ENCODE measurements at places on chromosomes 16 and 17.

- DNase-seq = peak; percentile 76
Observed at GRCh38 chr17:77374170-77374936, 233.6 kb downstream of the SEC14L1 start.

- DNase-seq = no peak
Observed at GRCh38 chr17:17342242-17342945, 39.2 kb downstream of the NT5M start.

- no peak for DNase-seq
Observed at GRCh38 chr17:42381898-42382297, 6.3 kb downstream of the STAT3 start.

GRCh38 chr17:74368341-74369081 is 1.2 kb downstream of the GPR142 start:
- DNase-seq = peak; percentile 84

DNA sequence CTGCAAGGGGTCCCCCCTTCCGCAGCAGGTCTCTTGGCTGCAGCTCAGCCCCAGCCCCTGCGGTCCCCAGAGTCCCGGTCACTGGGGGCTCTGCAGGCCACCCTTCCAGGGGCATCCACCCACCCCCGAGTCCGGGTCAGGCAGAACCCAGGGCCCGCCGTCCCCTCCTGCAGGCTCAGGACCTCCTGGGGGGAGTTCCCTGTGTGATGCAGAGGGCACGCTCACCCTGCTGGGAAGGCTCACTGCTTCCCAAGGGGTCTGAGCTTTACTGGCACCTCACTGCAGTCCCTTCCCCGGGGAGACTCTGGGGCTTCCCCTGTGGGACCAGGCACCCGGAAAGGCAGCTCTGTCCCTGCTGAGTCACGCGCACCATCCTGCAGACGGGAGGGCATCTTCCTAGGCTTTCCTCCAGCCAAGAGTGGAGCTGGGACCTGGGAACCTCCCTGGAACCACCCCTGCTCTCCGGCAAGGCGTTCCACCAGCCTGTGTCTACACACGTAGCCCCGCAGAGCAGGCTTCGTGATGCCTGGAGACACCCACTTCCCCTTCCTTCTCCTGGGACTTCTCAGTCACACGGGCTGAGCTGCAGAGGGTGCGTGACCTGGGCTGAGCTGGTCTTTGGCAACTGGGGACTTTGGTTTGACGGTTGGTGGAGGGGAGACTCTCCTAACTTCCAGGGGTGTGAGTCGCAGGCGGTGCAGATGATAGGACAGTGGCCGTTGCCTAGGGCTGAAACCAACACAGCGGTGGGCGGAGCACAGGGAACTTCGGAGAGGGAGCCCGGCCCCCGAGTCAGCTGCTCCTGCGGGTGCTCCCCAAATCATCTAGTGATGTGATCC is 23.4 kb downstream of the SLC25A10 start:
- no peak for DNase-seq

GRCh38 chr16:17469741-17470181 is 999 bp downstream of the XYLT1 start:
- no peak for DNase-seq

Measured in cerebellum (tissue), 4 donors.